ENCODE measurements at places on chromosomes 2 and 18.

DNA sequence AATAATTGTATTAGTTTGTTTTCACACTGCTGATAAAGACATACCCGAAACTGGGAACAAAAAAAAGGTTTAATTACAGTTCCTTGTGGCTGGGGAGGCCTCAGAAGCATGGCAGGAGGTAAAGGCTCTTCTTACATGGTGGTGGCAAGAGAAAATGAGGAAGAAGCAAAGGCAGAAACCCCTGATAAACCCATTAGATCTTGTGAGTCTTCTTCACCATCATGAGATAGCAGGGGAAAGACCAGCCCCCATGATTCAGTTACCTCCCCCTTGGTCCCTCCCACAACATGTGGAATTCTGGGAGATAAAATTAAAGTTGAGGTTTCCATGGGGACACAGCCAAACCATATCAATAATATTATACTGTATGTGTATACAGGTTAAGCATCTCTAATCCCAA lies 73.3 kb upstream of the CABLES1 start:
- DNase-seq = no peak

- no peak for DNase-seq
Observed at GRCh38 chr2:216031960-216032689, 18.8 kb upstream of the MREG start.

DNA sequence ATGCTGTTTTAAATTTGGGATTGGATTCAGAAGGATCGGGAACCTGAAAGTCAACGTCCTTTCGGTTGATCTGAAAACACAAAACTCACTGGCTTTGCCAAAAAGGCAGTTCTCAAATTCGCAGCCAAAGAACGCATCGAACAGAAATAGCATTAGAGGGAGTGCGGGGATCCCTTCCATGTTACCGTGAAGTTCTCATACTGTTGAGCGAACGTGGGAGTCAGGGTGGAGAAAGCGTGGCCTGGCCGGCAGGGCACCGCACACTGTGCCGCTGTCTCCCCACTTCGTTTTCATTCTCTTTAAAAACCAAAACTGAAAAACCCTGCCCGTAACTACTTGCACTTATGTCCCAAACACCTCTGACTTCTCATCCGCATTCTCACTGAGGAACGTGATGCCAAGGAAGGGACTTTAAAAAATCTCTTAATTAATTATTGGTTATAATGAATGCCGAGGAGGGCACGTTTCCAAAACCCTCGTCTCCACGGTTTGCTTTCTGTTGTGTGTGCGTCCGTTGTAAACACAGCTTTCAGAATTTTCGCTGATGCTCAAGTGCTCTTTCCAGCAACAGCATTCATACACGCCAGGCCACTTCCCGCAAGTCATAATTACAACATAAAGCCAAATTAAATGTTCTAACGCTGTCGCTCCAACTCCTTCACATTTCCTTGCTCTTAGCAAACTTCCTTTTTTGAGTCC lies 60.9 kb upstream of the TWIST2 start:
- no peak for DNase-seq

DNA sequence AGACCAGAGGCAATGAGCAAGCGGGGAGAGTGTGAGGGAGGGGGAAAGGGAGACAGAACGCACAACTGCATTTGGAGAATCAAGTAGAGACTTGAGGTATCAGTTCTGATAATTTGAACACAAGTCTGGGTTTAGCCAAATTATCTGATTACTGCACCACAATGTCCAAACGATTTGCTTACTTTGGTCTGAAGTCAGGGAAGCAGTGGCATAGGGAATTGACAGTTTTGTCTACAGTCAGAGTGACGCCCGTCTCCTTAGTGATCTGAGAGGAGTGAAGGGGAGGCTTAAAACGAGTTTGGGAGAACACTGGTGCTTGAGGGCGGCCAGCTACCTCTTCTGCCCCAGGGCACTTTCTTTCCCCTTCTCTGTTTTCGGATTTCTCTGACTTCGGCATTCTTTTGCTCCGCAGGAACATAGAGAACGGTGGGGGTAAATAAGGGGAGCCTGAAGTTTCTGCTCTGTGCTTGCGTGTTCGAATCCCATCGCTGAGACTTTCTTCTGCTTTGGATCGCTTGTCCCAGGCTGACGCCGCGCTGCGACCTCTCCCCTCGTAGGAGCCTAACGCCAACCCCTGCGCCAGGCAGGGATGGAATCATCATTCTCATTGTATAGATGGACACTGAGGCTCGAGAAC lies 2.9 kb upstream of the DLX2 start:
- DNase-seq = no peak

DNA sequence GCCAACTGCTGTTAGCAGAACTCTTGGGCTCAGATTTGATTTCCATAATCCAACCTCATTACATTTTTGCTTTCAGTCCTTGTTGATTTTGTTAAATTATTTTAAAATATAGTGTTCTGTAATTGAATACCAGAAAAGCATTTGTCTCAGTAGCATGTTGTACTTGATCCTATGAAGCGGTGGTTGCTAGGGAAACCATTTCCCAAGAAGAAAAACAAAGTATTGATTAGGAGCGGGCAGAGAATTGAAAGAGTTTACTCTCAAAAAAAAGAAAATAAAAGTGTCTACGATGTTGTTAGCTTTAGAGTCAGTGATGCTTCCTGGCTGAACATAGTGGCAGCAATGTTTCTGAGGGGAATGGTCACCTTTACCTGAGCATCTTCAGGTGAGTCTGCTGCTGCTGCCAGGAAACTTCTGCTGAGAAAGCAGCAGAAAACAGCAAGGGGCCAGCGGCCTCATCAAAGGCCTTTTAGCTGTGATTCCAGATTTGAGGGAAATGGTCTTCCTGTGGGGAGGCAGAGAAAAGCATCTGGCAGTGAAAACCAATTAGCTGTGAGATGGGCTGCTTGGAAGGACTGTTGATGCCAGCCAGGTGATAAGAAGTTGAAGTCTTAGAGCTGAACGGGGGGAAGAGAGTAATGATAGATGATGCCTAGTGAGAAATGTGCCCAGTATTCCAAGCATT lies 37.1 kb downstream of the CRIM1 start:
- DNase-seq = no peak

- no peak for DNase-seq
Observed at GRCh38 chr2:2033691-2034090, 289.4 kb upstream of the PXDN start.

- DNase-seq = no peak
Observed at GRCh38 chr18:7889515-7889914, 322.4 kb downstream of the PTPRM start.

- no peak for DNase-seq
Observed at GRCh38 chr2:16404551-16405300, 260.9 kb downstream of the CYRIA start.

Measured in activated naive CD4-positive, alpha-beta T cell (primary cell).